ENCODE measurements at places on chromosomes 4 and X. TPM values are rescaled to one million over a fixed set of nuclear protein-coding genes. Genes with fewer than 3 reads are reported as not detected.

GRCh38 chr4:121597346-121597934 is 99.3 kb downstream of the ANXA5 start:
- no peak for DNase-seq

The GLUD2 gene
- 0.32 TPM for total RNA-seq

GRCh38 chr4:39814403-39815185 is 116.7 kb downstream of the UBE2K start:
- DNase-seq, result peak; percentile 19

The SMIM43 gene
- total RNA-seq, result not detected

The CYLC1 gene
- not detected for total RNA-seq

- no peak for DNase-seq
Measured at GRCh38 chrX:99719140-99719539, 690.9 kb downstream of the PCDH19 start.

DNA sequence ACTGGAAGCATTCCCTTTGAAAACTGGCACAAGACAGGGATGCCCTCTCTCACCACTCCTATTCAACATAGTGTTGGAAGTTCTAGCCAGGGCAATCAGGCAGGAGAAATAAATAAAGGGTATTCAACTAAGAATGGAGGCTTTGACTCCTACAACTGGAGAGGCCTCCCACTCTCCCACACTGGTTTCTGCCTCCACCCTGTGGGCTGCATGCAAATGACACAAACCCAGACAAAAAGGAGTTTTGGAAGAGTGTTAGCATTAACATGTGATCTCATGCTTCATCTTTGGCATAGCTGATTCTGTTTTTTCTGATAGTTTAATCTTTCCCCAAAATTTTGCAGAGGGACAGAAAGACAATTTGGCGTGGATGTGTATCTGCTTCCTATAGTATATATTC is 80.8 kb upstream of the IQCM start:
- DNase-seq, result no peak

The GATA1 gene
- not detected for total RNA-seq

DNA sequence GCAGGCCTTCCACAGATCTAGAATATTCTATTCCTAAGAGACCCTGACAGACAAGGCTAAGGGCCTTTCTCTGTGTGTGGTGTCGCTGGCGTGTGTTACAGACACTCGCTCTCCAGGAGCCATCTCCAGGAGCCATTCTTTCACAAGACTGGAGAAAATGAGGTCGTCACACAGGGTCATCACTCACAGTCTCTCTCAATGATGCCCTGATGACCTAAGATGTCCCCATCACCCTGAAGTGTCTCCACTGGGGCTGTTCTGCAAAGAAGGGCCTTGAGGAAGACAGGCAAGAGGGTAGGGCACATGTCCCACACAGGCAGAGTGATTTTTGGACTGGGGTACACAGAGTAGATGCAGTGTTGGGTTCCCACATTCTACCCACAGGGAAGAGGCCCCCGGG is 34.7 kb downstream of the ZFYVE28 start:
- no peak for DNase-seq

The SEPSECS gene
- 14.3 TPM for total RNA-seq

GRCh38 chr4:101931619-101932018 is 141.1 kb downstream of the BANK1 start:
- no peak for DNase-seq

DNA sequence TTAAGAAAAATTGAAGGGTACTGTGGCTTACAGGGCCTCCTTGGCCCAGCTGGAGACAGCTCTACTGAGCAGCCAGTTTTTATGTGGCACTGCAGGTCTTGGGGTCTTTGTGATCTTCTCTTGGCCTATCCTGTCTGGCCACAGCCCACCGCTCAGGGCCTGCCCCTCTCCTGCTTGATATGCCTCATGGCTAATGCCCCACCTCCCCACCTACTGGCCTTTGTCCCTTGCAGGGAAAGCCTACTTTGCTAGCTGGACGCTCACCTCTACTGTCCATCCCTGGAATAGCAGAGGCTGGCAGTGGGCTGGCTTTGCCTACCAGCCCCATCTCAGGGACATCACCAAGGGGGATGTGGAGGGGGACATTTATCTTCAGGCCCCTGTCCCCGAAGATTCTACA is 134.1 kb downstream of the PJA1 start:
- no peak for DNase-seq

The ERCC6L gene
- total RNA-seq, result 12.7 TPM

DNA sequence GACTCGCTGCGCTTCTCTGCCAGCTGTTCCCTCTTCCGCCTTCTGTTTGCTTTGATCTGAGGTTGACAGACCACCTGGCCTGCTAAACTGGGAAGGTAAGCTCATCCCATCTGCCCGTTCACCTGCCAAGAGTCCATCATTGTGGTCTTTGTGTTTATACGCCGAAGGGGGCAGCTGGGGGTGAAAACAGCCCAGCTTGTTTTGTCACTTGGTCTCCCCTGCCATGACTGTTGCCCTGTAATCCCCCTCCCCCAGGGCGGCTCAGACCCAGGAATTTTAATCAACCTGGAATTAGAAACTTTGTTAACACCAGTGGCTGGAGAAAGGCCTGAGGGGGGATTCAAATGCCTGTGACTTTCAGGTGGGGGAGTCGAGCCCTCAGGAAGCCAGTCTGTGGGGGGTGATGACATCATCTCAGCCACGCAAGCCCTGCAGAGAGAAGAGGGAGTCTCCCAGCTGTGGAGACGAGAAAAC is 333.3 kb downstream of the BCOR start:
- no peak for DNase-seq
